ENCODE measurements at places on chromosomes 12 and 14. TPM values are rescaled to one million over a fixed set of nuclear protein-coding genes. Genes with fewer than 3 reads are reported as not detected.

The GUCY2C gene
- total RNA-seq: not detected

The RAB15 gene
- 6.5 TPM for total RNA-seq

The RPGRIP1 gene
- total RNA-seq: not detected

The SLC5A8 gene
- not detected for total RNA-seq

GRCh38 chr14:53295985-53296582 is 143.0 kb upstream of the DDHD1 start:
- no peaks in the 10 kb centered on the region for H3K36me3 ChIP-seq
- no peak overlapping the region for H3K4me3 ChIP-seq
- H3K4me1 ChIP-seq: no peaks in the 10 kb centered on the region
- DNase-seq: no peak
- H3K27me3 ChIP-seq: no peaks in the 10 kb centered on the region
- H3K27ac ChIP-seq: no peak overlapping the region

DNA sequence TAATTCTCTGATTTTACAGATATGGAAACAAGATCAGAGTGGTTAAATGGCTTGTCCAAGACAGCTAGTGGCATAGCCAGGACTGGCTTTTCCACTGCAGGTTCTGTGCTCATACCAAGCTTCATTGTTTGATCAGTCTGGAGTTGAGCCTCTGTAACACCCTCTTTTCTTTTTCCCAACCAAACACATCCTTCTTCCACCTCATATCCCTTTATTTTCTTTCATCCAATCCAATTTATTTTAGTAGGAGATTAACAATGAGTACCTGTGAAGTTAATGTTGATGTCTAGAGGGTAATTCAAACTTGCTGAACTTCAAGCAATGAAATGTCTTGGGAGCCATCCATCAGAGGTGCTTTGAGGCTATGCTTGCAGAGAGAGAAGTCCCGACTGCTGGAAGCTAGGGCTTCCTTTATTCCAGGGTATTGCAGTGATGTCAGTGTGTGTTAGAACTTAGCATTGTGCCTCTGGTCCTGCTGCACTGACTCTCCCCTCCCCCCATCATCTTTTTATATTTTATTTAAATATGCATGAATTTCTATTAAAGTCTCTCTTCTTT is 452.1 kb upstream of the PDE3A start:
- no peak overlapping the region for H3K4me3 ChIP-seq
- no peak for DNase-seq
- no peaks in the 10 kb centered on the region for H3K27me3 ChIP-seq
- H3K27ac ChIP-seq: no peak overlapping the region

DNA sequence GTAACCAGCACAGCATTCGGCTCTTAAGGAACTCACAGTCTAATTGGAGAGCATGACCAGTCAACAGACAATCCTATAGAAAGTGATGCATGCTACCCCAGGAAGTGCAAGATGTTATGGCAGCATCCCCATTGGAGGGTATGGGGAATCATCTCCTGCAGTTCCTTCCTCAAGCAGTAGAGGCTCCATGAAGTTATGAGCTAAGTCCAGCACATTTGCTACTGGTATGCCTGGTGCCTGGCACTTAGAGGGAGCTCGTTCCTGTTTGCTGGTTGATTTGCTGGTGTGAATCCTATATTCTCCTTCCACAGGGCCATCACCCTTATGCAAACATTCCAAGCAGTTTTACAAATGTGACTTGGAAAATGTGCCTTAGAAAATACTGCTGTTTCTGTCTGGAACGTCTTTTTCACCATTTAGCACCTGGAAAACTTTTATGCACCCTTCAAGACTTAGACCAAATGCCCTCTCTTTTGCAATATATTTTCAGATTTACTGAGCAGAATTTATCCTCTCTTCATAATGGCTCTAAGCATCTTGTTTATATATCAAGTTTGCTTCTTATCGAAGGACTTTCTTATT is 136.1 kb upstream of the WSCD2 start:
- H3K27me3 ChIP-seq: peaks cover 6% of the 10 kb centered on the region
- DNase-seq: no peak
- H3K36me3 ChIP-seq: no peaks in the 10 kb centered on the region
- H3K4me1 ChIP-seq: no peaks in the 10 kb centered on the region

DNA sequence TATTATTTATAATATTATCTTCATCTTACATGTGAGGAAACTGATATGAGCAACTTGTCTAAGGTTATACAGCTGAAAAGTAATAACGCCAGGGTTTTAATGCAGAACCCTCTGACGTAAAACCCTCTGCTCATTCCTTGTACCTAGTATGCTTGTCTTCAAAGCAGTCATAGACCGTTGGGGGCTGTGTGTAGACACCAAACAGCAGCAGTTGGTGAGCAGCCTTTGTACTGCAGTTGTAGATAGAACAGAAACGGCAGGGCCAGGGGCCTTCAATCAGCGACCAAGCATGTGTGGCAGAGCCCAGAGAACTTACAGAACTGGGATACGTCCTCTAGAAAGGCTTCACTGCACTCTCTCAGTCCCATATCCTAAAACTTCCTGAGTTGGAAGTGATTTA is 28.1 kb downstream of the EVL start:
- peak overlapping the region; percentile 57 for H3K27ac ChIP-seq
- H3K27me3 ChIP-seq: no peaks in the 10 kb centered on the region
- DNase-seq: no peak

GRCh38 chr12:107311682-107312081 is 218.3 kb upstream of the CRY1 start:
- no peak overlapping the region for H3K4me3 ChIP-seq
- no peaks in the 10 kb centered on the region for H3K36me3 ChIP-seq
- no peaks in the 10 kb centered on the region for H3K4me1 ChIP-seq

GRCh38 chr12:131640525-131640924 is 70.4 kb upstream of the SFSWAP start:
- H3K27ac ChIP-seq: no peak overlapping the region
- H3K27me3 ChIP-seq: no peaks in the 10 kb centered on the region
- DNase-seq: no peak
- no peak overlapping the region for H3K4me3 ChIP-seq
- H3K36me3 ChIP-seq: no peaks in the 10 kb centered on the region

GRCh38 chr12:75613981-75614380 is 102.6 kb upstream of the KRR1 start:
- H3K36me3 ChIP-seq: no peaks in the 10 kb centered on the region
- DNase-seq: no peak
- H3K27me3 ChIP-seq: peaks cover 9% of the 10 kb centered on the region
- H3K4me1 ChIP-seq: no peaks in the 10 kb centered on the region

GRCh38 chr14:76752744-76753143 is 8.5 kb upstream of the VASH1 start:
- no peaks in the 10 kb centered on the region for H3K4me1 ChIP-seq
- H3K27ac ChIP-seq: no peak overlapping the region
- H3K27me3 ChIP-seq: peaks cover 3% of the 10 kb centered on the region

DNA sequence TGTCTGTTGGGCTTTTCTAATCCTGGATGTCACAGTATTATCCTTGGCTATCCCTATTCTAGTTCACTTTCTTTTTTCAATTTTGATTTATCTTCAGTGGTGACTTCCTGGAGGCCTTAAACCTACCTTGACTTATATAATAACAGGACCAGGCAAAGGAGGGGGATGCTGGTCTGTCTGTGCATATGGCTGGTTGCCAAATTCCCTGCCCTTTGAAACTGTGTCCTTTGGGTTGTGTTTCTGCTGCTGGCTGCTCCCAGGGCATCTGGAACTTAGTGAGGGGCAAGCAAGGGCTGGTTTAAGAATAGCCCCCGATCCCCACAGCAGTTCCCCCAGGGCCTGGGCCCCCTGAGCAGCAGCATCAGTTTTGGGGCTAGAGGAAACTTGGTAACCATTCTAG is 96.0 kb upstream of the MAX start:
- H3K27ac ChIP-seq: no peak overlapping the region
- no peaks in the 10 kb centered on the region for H3K4me1 ChIP-seq
- no peaks in the 10 kb centered on the region for H3K36me3 ChIP-seq
- H3K27me3 ChIP-seq: no peaks in the 10 kb centered on the region
- no peak overlapping the region for H3K4me3 ChIP-seq
- DNase-seq: no peak

GRCh38 chr14:48973151-48973550 is 613.0 kb downstream of the RPS29 start:
- H3K4me1 ChIP-seq: no peaks in the 10 kb centered on the region
- H3K27ac ChIP-seq: no peak overlapping the region
- H3K36me3 ChIP-seq: no peaks in the 10 kb centered on the region
- no peak overlapping the region for H3K4me3 ChIP-seq
- no peak for DNase-seq
- H3K27me3 ChIP-seq: no peaks in the 10 kb centered on the region

DNA sequence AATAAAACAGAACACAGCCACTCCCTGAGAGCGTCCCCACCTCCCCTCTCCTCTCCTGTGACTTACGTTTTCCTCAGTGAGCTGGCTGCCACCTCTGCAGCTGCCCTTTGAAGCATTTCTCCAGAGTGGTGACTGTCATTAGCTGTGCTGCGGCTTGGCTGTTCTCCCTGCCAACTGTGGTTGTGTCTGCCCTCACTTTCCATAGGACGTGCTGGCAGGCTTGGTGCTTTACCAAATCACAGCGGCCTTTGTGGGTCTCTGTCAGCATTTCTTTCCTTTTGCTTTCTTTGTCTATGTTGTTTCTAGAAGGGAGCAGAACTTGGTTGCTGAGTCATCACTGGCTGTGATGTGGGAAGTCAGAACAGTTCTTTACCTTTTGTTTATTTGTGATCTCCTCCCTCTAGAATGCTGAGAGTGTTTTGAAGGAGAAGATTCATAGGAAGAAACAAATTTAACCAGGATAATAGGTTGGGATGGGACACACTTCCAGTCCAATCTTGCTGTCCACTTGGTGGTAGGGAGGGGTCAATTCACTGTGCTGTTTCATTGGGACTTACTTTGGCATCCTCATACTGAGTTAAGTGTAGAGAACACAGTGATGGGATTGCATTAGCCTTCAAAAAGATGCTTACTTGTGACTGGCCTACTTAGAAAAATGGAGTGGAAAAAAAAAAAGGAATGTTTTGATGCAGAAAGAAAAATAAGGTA is 88.2 kb downstream of the TMX1 start:
- peak; percentile 68 for DNase-seq
- no peak overlapping the region for H3K27ac ChIP-seq
- H3K27me3 ChIP-seq: no peaks in the 10 kb centered on the region
- H3K36me3 ChIP-seq: no peaks in the 10 kb centered on the region
- no peak overlapping the region for H3K4me3 ChIP-seq

DNA sequence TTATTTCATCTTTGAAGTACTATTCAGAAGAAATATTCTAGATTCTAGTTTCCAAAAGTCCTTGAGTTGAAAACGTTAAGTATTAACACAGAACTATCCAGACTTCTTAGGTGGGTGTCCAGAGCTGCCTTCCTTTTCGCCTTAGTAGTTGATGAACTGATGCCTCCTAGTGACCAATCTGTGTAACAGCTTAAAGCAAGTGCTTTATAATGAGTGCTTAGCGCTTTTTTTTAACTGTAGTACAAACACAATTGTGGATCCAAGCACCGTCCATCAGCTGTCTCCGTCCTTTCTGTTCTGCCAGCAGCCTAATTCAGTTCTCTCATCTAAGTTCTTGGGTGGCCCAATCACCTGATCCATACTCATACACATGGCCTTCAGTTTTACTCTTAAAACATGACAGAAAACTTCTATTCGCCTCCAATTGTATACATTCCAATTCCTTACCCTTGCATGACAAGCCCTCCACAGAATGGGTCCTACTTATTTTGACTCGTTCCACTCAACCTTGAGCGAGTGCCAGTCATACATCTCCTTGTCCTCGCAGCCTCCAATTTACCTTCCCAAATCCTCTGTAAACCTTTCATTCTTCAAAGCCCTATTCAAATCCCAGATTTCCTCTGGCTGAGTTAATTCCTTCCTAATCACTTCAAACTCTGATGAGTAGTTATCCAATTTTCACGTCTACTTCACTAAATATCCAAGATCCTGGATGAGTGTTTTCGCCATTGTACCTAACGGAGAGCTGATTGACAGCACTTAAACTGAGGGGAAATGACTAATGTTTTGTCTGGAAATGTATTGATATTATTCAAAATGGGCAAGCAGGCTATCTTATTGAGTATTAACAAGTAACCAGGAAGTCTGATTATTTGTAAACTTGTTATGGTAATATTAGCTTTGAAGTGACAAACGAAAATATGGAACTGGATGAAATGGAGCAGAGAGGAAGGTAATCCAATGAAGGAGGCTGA is 5.8 kb upstream of the PHLDA1 start:
- H3K4me1 ChIP-seq: peaks cover 9% of the 10 kb centered on the region
- no peaks in the 10 kb centered on the region for H3K36me3 ChIP-seq

DNA sequence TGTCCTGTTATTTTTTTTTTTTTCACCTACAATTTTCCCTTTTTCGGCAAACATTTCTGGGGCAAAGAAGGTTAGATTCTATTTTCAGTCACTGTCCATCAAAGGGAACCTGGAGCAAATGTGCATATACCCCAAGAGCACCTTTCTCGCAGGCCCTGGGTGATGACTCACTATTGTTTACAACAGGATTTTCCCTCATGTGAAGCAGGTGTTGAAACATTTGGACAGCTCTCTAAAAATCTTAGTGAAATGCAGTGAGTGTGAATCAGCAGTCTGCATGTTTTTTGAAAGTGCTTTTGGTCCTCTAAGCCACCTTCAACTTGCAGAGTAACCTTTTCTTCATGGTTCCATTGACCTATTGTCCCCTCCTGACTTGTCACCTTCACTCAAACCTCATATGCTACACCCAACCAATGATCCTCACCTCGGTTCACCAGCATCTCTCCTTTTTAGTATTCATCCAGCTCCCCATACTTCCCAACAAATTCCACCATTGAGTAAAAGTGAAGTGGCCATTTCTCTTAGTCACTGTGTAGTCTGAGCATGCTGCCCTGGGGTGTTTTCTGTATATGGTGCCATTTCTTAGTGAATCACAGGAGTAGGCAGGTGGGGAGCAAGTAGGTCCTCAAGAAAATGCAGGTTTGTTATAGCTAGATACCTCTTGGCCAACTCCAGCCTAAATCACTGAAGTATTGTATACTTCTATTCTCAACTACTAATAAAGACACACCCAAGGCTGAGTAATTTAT is 260.2 kb downstream of the BMP4 start:
- no peaks in the 10 kb centered on the region for H3K4me1 ChIP-seq
- no peaks in the 10 kb centered on the region for H3K27me3 ChIP-seq
- no peak for DNase-seq
- H3K36me3 ChIP-seq: no peaks in the 10 kb centered on the region

GRCh38 chr12:16608946-16609539 is 3.1 kb upstream of the LMO3 start:
- no peaks in the 10 kb centered on the region for H3K4me1 ChIP-seq
- peaks cover 7% of the 10 kb centered on the region for H3K27me3 ChIP-seq
- DNase-seq: no peak
- no peaks in the 10 kb centered on the region for H3K36me3 ChIP-seq

DNA sequence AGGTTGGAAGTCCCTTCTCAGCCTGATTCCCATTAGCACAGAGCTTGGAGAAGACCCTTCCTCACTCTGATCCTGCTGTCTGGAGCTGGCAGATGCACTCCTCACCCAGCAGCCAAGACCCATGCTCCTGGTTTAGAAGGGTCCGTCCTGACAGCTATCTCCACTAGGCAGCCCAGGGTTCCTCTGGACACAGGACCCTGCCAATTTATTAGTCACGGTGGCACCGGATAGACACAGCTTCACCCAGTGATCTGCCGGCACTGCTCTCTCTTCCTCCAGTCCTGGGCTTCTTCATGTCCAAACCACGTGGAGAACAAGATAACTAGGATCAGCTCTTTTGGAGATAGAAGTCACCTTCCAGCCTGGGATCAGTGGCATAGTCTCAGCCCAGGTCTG is 26.2 kb upstream of the TCL1B start:
- no peak overlapping the region for H3K27ac ChIP-seq
- DNase-seq: no peak
- no peaks in the 10 kb centered on the region for H3K4me1 ChIP-seq

GRCh38 chr14:20857630-20858261 is 33.4 kb upstream of the RNASE3 start:
- no peaks in the 10 kb centered on the region for H3K4me1 ChIP-seq
- peaks cover 7% of the 10 kb centered on the region for H3K27me3 ChIP-seq
- no peaks in the 10 kb centered on the region for H3K36me3 ChIP-seq

Data from CD4-positive, CD25-positive, alpha-beta regulatory T cell (primary cell).